ENCODE measurements at places on chromosomes 1 and 21.

DNA sequence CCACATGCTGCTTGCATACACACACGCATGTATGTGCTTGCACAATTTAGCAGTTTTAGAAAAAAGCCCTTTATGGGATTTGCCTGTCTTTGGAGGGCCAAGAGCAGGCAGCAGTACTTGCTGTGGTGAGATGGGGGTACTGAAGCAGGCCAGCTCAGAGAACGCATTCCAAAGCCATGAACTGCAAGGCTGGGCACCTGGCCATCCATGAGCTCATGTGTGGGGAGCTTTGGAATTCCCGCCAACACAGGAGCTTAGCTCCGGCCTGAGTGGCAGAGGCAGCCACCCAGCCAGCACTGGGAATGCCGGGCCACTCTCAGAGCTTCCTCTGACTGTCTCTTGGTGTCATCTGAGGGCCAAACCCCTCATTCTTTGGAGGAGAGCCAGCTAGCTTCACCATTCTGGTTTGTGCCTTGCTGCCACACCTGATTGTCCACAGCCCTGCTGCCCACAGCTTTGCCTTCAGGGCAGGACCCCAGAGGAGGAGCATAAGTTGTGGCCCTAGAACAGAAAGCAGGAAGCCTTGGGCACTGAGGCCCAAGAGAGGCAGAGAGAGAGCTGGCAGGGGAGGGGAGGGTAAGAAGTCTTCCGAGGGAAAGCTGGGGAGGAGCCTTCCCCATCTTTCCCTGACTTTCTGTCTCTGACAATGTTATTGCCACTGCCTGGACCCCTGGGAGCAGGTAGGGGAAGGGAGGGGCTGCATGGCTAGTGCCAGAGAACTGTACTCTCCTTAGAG is 92.1 kb upstream of the POU3F1 start:
- peak; percentile 7 for DNase-seq

DNA sequence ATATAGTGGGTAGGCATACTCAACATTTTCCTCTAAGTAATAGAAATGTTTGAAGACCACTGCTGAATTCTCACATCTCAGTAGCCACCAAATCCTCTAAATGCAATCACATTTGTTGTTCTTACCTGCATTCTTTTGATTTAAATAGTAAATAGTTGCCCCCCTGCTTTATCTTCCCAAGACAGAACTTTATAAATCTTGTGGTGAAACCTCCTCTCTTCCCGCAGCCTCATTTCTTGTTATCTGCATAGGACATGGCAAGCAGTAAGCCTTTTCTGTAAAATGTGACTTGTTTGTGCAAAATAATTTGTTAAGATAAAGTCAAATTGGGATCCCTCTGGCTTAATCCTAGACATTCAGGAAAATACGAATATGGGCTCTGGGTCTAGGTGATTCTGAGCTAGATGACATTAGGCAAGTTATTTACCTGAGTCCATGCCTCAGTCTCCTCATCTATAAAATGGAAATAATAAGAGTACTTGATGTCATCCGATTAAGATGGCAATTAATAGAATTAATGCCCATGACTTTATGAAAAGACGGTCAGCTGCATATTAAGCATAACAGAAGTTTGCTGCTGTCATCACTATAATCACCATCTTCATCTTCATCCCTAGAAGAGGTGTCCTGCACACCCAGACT is 77.7 kb downstream of the LRRC8C start:
- DNase-seq, result no peak

DNA sequence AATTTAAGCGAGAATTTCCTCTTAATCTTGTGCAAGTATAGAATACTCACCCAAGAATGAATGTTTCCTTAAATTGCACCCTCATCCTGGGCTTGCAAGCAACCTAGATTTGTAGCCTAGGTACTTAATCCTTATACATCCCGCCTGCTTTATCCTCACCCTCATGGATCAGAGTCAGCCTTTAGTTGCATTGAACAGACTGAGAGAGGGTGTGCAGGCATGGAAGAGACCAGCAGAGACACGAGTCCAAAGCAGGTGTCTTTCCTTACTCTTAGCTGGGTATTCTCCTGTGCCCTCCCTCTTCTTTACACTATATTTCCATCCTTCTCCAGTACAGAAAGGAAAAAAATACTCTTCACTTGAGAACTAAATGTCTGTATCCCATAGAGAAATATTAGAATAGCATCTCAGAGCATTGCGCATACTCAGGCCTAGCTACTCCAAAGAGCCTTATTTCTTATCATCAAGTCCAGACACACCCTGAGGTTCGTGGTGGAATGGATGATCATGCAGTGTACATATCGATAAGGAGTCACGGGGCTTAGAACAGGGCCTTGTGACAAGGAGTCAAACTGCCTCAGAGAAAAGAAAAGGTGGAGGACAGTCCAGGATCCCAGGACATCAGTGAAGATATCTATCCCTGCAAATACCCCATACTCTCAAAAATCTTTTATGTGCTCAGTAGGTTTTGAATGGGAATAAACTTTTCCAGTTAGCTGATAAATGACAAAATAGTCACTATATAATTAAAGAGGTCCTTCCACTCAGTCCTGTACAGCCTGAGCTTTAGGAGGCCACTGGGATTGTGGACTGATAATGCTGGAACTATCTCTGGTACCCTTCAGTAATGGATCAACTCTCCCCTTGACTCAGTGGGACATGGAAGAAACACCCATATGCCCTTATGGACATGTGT is 297.9 kb downstream of the GRIK1 start:
- DNase-seq, result no peak

- no peak for DNase-seq
These were observed 6.1 kb downstream of the PARK7 start for GRCh38 chr1:7967651-7968050.

GRCh38 chr1:166975361-166976129 is at the start of gene ILDR2:
ILDR2 (minus strand) TSS chr1:166975540; CDS start chr1:166975268, 272 bp downstream.
- DNase-seq, result peak; percentile 71

- DNase-seq, result no peak
These were observed 14.3 kb upstream of the LBR start for GRCh38 chr1:225442123-225442505.

DNA sequence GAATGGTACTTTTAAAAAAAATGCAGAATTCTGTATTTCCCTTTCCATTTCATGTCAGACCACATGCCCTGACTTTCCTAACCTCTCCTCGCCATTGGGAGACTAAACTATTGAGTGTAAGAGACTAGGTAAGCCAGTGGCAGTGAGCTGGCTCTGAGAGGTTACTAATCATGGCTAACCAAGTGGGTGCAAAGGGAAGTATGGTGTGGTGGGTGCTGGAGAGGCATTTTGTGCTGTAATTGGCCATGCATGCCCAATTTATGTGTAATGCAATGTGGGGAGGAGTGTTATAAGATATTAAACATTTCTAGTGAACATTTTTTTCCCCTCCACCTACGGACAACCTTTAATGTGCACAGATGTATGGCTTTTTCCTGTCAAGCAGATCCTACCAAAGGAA is 190.1 kb downstream of the LMO4 start:
- no peak for DNase-seq

DNA sequence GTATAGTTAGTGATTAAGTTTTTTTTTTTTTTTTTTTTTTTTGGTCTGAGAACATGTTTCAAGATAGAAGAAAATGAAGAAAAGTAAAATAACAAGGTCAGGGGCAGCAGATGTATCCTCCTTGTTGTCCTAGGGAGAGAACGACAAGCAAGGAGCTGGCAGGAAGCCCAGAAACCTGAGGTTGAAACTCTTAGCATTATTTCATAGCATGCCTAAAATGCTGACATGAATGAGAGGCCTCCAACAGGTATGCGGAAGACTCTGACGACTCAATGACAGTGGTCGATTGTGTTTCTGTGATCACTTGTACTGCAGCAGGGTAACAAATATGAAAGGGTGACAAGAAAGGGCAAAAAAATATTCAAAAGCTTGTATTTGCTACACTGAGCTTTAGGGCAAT is 415.9 kb downstream of the PLA2G4A start:
- no peak for DNase-seq

GRCh38 chr1:89666640-89667039 is 33.7 kb downstream of the LRRC8C start:
- no peak for DNase-seq

- no peak for DNase-seq
These were observed 31.8 kb upstream of the ANGPTL7 start for GRCh38 chr1:11157394-11157793.

- DNase-seq, result no peak
These were observed 87.5 kb downstream of the ASTN1 start for GRCh38 chr1:177077006-177077405.

DNA sequence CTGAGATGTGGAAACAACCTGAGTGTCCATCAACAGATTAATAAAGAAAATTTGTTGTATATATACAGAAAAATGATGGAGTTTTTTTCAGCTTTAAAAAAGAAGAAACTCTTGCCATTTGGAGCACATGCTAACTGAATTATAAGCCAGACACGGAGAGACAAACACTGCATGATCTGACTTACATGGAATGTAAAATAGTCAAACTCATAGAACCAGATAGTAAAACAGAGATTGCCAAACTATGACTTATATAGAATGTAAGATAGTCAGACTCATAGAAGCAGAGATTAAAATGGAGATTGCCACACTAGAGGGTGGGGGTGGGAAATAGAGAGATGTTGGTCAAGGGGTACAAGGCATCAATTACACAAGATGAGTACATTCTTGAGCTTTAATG is 1786.6 kb downstream of the PLA2G4A start:
- DNase-seq, result no peak

- DNase-seq, result no peak
These were observed 153.9 kb upstream of the LMO4 start for GRCh38 chr1:87174724-87175245.

DNA sequence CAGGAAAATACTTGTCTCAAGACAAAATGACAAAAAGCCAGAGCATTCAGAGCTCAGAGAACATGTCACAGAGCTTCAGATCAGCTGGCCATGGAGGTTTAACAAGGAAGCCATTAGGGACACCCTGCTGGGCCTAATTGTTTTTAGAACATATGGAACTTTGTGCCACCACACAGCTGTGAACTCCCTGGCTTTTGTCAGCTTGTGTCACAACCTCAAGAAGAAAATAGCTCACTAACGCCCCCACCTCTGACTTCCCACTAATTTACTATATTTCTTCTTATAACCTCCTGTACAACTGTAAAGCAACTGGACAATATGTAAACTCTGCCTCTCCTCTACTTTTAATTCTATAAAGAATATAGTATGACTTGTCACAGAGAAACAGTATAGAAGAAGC is 21.0 kb upstream of the TDRD10 start:
- DNase-seq, result no peak

- peak; percentile 87 for DNase-seq
These were observed 35.6 kb upstream of the WASF2 start for GRCh38 chr1:27525296-27526272.

GRCh38 chr1:229108598-229109201 is 162.2 kb upstream of the RAB4A start:
- DNase-seq, result no peak

GRCh38 chr21:31418377-31419001 is 74.4 kb upstream of the TIAM1 start:
- no peak for DNase-seq

DNA sequence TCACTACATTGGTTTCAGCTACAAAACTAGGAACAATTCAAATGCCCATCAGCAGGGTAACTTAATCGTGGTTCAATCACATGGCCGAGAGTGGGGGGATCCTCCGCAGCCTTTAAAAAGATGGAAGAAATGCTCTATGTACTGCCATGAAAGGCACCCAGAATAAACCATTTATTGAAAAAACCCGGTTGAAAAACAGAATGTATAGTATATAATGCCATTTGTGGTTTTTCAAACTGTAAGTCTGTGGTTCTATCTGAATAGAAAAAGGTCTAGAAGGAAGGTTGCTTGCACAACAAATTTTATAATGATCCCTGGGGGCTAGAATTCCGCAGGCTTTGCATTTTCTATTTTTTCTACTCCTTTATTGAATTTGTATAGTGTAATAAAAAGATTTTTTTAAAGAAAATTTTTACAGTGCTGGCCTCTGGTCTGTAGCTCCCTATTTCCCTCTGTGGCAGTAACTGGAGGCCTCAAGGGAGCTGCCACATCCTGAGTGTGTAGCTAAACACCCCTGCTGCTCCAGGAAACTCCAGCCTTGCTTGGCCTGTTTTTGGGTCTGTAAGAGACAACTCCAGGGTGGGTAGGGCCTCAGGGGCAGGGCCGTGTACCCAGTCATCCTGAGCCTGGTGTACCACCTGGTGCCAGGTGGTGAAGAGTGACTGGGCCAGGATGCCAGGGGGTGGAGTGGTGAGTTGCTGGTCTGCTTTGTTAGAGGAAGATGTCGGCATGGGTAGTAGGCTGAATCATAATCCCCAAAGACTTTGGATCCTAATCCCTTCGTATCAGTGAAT is 51.5 kb upstream of the EPS8L3 start:
- DNase-seq, result no peak

GRCh38 chr21:37751268-37751975 is 164.8 kb downstream of the KCNJ6 start:
- DNase-seq, result no peak

- DNase-seq, result no peak
These were observed 18.0 kb downstream of the ZMYM1 start for GRCh38 chr1:35097224-35097623.

DNA sequence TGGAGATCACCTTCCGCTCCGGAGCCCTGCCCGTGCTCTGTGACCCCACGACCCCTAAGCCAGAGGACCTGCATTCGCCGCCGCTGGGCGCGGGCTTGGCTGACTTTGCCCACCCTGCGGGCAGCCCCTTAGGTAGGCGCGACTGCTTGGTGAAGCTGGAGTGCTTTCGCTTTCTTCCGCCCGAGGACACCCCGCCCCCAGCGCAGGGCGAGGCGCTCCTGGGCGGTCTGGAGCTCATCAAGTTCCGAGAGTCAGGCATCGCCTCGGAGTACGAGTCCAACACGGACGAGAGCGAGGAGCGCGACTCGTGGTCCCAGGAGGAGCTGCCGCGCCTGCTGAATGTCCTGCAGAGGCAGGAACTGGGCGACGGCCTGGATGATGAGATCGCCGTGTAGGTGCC is 9.6 kb downstream of the SPATA46 start:
- no peak for DNase-seq

All from GM10248 (cell line).